ENCODE measurements at places on chromosomes 6 and 20.

DNA sequence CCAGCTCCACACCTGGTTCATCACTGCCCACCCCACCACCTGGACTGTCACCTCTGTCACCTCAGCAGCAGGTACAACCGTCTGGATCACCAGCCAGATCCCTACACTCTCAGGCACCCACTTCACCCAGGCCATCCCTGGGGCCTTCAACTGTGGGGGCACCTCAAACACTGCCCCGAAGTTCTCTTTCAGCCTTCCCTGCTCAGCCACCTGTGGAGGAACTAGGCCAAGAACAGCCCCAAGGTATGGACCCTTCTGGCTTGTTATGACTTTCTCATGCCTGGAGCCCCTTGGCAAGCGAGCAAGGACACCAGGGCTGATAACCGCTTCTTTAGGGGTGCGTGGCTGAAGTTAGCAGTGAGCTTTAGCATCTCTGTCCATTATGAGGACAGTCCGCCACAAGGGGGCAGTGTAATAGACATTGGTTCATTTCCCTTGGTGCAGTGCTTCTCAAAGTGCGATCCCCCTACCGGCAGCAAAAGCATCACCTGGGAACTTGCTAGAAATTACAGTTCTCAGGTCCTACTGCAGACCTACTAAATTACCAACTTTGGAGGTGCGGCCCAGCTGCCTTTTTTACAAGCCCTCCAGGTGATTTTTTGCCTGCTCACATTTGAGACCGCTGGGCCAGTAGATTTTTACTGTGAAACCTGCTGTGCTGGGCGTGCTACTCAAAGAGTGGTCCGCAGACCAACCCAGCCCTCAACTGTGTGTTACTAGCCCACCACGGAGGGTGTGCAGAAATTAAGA lies 32.5 kb downstream of the PNPLA1 start:
- DNase-seq, result peak; percentile 82

- peak; percentile 27 for DNase-seq
Observed at GRCh38 chr20:64080013-64080812, at the start of gene OPRL1. OPRL1 (plus strand) TSS chr20:64080082; CDS start chr20:64092721, 12,639 bp downstream.

GRCh38 chr6:90442366-90442765 lies 144.5 kb downstream of the MAP3K7 start:
- DNase-seq, result no peak

DNA sequence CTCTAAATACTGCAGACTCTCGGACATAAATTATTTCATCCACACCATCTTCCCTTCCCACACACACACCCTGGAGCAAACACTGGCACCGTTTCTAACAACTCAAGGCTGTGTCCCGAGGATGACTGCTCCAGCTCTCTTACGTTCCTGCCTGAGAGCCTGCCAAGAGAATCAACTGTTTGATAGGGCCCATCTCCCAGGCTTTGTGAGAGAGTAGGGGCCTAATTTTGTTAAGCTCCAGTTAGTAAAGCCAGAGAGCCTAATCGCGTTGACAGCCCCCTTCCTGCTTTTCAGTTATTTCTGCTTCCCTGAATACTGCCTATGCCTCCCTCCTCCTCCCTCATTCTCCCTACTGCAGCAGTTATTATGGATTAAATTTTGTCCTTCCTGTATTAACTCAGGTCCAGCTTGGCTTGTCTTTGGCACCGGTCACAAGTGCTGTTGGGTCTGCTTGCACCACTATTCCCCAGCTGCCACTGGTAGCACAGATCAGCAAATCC lies 118.1 kb upstream of the TMEM181 start:
- no peak for DNase-seq

DNA sequence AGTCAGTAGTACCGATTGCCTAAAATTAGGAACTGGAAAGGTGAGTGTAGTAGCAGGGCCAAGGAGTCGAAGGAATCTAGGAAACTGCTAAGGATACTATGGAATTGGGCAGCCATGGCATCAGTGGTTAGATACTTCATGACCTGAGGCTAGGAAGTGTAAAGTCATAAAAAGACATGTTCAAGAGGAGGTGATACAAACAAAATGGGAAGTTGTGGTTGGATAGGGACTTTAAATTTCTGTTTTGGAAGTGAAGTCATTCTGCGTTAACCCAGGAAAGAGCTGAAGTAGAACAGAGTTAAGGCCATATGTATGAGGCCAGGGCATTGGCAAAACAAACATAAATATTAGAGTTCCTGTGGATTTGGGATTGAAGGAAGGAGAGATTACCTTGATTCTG lies 88.6 kb upstream of the TMEM181 start:
- DNase-seq, result no peak

DNA sequence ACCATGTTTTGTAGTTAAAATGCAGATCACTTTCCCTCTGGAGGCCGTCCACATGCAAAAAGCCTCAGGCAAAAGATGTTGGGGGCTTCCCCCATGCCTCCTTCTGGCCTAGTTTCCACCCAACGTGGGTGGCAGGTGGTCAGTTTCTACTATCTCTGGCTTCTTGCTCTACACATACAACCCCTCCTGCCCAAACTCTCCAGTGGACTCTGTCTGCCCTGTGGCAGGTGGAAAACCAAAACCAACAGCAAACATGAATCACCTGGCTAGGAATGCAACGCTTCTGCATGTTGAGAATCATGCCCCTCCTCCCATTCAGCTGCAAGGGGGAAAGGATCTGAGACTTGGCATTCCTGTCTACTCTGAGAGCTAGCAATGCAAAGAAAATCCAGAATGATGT lies 94.8 kb downstream of the MBOAT1 start:
- no peak for DNase-seq

DNA sequence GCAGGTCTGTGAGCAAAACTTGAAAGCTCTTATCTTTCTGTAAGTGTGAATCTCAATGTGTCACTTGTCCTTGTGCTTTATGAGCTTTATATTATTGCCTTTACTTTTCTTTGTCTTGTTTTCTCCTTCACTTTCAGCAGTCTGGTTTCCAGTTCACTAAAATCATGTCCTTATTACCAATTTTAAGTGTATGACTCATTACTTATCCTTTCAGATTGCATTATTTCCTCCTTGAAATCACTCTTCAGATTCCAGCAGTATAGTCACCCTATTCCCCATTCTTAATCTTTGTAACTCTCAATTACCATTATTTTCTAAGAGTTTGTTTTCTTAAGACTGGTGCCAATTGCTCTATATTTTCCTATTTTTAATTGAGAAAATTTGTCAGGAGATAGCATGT lies 117.4 kb upstream of the GRIK2 start:
- DNase-seq, result no peak

- DNase-seq, result no peak
Observed at GRCh38 chr20:46350201-46350985, 42.1 kb upstream of the CDH22 start.

GRCh38 chr6:135129136-135129856 lies 51.8 kb upstream of the MYB start:
- no peak for DNase-seq
